Endothelial cell (in vitro differentiated cells): ENCODE measurements at places on chromosomes 4 and X.

- H3K27ac ChIP-seq = no peak overlapping the region
- peaks cover 1% of the 10 kb centered on the region for H3K27me3 ChIP-seq
- no peaks in the 10 kb centered on the region for H3K36me3 ChIP-seq
- no peak overlapping the region for H3K4me3 ChIP-seq
- H3K4me1 ChIP-seq = no peaks in the 10 kb centered on the region
Observed at GRCh38 chrX:3184176-3184930, 143.1 kb downstream of the ARSF start.

DNA sequence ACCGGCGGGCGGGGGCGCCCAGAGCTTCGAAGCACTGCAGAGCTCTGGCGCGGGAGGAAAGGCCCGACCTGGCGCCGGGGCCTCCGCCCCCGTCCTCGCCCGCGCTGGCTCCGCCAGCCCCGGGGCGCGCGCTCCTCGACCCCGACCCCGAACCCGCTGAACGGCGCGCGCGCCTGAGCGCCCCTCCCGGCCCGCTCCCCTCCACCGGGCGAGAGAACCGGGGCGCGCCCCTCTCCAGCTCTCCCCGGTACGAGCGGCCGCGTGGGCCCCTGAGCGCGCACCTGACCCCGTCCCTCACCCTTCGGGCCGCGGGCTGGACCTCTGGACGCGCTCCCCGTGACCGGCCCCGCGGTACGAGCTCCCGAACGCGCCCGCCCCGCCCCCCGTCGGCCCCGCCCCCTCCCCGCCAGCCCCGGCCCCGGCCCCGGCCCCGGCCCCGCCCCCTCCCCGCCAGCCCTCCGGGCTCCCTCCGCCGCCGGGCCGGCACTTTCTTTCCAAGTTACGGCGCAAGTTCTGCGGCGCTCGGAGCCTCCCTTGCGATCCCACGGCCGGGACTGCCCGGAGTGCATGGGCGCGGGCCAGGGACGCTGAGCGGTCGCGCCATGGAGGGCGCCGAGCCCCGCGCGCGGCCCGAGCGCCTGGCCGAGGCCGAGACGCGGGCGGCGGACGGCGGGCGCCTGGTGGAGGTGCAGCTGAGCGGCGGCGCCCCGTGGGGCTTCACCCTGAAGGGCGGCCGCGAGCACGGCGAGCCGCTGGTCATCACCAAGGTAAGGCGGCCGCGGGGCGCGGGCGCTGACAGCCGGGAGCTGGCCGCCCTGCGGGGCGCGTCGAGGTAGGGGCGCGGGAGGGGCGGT, at the start of gene SHROOM2:
Gene SHROOM2, plus strand, starts transcription at position 486 of the 854 bp plus-strand sequence. Its CDS starts 117 bp downstream, at position 603.
- peak within 1 kb of the TSS; percentile 96 for H3K4me3 ChIP-seq
- peak; percentile 33 for DNase-seq
- peaks cover 13% of the 10 kb centered on the region for H3K4me1 ChIP-seq
- peaks cover 6% of the 10 kb centered on the region for H3K27me3 ChIP-seq
- H3K27ac ChIP-seq = peak within 1 kb of the TSS; percentile 67
- H3K36me3 ChIP-seq = no peaks in the 10 kb centered on the region

GRCh38 chrX:108029928-108030711, 14.7 kb upstream of the VSIG1 start:
- H3K4me3 ChIP-seq = no peak overlapping the region
- H3K4me1 ChIP-seq = peaks cover 2% of the 10 kb centered on the region
- H3K27me3 ChIP-seq = peaks cover 1% of the 10 kb centered on the region
- H3K36me3 ChIP-seq = no peaks in the 10 kb centered on the region
- no peak overlapping the region for H3K27ac ChIP-seq

DNA sequence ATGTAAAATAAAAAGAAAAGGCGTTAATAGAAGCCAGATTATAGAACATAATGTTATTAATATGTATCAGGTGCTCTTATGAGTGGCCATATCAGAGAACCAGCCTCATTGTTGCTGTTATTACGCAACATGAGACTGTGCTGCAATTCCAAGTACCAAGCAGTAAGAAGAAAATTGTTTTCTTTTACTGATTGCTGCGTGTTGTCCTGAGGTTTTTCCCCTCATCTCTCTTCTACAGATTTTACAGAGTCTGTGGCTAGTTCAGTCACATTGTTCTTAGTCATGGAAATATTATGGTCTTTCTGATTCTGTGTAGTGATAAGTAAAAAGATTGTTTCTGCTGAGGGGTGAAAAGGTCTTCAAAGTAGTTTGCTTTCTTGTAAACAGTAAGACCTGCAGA, 55.9 kb downstream of the NPNT start:
- H3K27ac ChIP-seq = no peak overlapping the region
- no peaks in the 10 kb centered on the region for H3K27me3 ChIP-seq
- no peak for DNase-seq
- no peaks in the 10 kb centered on the region for H3K4me1 ChIP-seq
- H3K36me3 ChIP-seq = peaks cover 5% of the 10 kb centered on the region

- no peaks in the 10 kb centered on the region for H3K36me3 ChIP-seq
- no peak overlapping the region for H3K4me3 ChIP-seq
- H3K4me1 ChIP-seq = no peaks in the 10 kb centered on the region
- DNase-seq = no peak
- no peak overlapping the region for H3K27ac ChIP-seq
Observed at GRCh38 chr4:36343501-36344175, 62.2 kb downstream of the DTHD1 start.

DNA sequence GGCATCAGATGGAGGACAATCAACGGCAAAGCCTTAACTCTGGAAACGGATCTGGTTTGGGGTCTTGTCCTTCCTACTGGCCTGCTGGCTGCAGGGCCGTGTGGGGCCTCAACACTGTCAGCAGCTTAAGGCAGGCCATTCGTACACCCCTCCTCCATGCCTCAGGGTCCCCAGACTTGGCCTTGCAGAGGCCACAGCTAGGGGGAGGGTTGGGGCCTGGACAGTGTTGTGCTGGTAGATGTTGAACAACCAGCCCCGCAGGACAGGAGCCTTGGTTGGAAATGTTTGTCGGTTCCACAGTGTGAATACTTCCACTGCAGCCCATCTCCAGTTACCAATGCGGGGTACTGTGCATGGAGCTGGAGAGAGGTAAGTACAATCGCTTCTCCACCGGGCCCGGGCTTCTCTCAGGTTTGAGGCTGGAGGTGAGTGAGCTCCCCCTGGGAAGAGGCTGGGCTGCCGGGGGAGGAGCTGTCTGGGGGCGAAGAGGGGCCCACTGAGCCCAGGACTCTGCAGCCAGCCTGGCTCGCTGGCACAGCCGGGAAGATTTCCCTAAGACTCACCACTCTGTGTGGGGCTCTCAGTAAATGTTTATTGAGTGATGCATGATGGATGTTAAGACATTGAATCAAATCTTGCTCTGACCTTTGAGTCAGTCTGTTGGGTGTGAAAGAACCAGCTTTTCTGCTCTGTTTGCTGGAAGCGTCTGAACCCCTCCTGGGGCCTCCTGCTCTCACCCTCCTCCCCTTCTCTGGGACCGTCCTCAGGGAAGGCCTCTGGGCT, 19.7 kb upstream of the GPR78 start:
- H3K4me1 ChIP-seq = peaks cover 13% of the 10 kb centered on the region
- no peak overlapping the region for H3K4me3 ChIP-seq
- no peaks in the 10 kb centered on the region for H3K36me3 ChIP-seq

DNA sequence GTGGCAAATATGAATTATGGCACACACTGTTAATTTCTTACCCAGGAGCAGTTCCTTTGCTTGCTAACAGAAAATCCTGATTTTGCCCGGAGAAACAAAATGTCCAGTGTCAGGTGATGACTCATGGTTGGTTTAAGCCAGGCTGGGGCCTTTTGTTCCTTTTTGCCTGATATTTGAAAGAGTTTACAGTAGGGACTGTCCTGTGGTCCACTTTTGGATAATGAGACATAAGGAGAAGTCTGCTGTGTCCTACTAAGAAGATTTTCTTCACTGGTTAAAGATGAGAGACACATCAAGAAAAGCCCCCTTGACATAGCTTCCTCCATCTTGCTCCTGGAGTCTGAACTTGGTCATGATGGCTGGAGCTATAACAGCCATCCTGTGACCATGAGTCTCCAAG, 12.1 kb upstream of the DRD5 start:
- H3K4me1 ChIP-seq = no peaks in the 10 kb centered on the region
- no peak for DNase-seq
- H3K27me3 ChIP-seq = peaks cover 10% of the 10 kb centered on the region
- H3K27ac ChIP-seq = no peak overlapping the region

- no peaks in the 10 kb centered on the region for H3K27me3 ChIP-seq
- no peak overlapping the region for H3K27ac ChIP-seq
- no peaks in the 10 kb centered on the region for H3K4me1 ChIP-seq
- no peak overlapping the region for H3K4me3 ChIP-seq
- H3K36me3 ChIP-seq = no peaks in the 10 kb centered on the region
Observed at GRCh38 chr4:36088542-36088941, 155.8 kb downstream of the ARAP2 start.

GRCh38 chr4:98659741-98660462, 1.5 kb upstream of the TSPAN5 start:
- H3K36me3 ChIP-seq = no peaks in the 10 kb centered on the region
- no peak overlapping the region for H3K27ac ChIP-seq
- peaks cover 13% of the 10 kb centered on the region for H3K27me3 ChIP-seq
- peak overlapping the region; percentile 97 for H3K4me3 ChIP-seq

- H3K4me1 ChIP-seq = no peaks in the 10 kb centered on the region
- no peak for DNase-seq
- H3K27ac ChIP-seq = no peak overlapping the region
- no peaks in the 10 kb centered on the region for H3K36me3 ChIP-seq
Observed at GRCh38 chr4:172104539-172104938, 291.3 kb downstream of the GALNTL6 start.

- DNase-seq = no peak
- no peaks in the 10 kb centered on the region for H3K36me3 ChIP-seq
- H3K4me1 ChIP-seq = no peaks in the 10 kb centered on the region
- H3K27ac ChIP-seq = no peak overlapping the region
- H3K4me3 ChIP-seq = no peak overlapping the region
Observed at GRCh38 chr4:8282134-8282641, 12.6 kb downstream of the HTRA3 start.

DNA sequence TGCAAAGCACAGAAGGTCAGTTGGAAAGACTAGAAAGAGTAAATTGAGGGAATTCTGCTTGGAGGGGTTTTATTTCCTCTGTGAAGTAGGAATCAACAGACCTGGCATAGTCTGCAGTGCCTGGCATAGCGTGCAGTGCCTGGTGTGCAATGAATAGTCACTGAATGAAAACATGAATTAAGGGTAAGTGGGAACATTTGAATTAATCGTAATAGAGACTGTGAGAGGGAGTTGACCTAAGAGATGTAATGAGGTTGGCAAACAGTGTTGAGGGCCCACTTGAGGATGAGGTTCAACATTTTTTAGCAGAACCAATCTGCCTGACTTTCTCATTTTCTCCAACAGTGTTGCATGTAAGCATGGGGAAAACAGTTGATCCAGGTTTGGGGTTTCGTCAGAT, 377.2 kb upstream of the FTHL17 start:
- no peak overlapping the region for H3K4me3 ChIP-seq
- DNase-seq = no peak
- H3K27me3 ChIP-seq = no peaks in the 10 kb centered on the region

DNA sequence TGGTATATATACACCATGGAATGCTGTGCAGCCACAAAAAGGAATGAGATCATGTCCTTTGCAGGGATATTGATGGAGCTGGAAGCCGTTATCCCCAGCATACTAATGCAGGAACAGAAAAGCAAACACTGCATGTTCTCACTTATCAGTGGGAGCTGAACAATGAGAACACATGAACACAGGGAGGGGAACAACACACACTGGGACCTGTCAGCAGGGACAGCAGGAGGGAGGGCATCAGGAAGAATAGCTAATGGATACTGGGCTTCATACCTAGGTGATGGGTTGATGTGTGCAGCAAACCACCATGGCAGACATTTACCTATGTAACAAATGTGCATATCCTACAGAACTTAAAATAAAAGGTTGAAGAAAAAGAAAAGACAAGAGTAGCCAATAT, 81.1 kb upstream of the ADAD1 start:
- H3K4me1 ChIP-seq = no peaks in the 10 kb centered on the region
- peaks cover 24% of the 10 kb centered on the region for H3K36me3 ChIP-seq
- H3K27ac ChIP-seq = no peak overlapping the region
- no peak for DNase-seq
- H3K27me3 ChIP-seq = no peaks in the 10 kb centered on the region

DNA sequence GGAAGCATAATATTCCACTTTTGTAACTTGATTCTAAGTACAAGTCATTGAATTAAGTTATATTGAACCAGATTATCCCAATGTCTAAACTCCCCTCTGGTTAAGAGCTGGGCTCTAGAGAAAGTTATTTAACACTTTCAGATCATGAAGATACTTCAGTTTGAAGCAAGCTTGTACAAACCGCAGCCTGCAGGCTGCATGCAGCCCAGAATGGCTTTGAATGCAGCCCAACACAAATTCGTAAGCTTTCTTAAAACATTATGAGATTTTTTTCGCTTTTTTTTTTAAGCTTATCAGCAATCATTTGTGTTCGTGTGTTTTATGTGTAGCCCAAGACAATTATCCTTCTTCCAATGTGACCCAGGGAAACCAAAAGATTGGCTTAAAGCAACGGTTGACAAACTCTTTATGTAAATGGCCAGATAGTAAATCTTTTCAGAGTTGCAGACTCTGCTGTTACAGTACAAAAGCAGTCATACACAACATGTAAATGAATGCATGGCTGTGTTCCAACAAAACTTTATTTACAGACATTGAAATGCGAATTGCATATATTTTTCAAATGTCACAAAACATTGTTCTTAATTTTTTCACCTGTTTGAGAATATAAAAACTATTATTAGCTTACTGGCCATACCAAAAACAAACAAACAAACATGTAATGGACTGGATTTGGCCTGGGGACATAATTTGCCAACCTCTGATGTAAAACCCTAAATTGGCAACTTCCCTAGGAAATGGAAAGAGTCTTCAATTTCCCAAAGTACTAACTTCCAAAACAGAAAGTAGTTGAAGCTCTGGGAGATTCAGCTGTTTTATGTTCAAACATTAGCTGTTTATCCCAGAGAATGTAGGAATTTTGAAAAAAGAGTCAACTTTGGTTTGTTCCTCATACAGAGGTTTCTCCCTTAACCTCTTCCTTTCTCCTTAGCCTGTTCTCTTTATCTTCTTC, 201.1 kb upstream of the MBNL3 start:
- no peak overlapping the region for H3K27ac ChIP-seq
- H3K27me3 ChIP-seq = peaks cover 2% of the 10 kb centered on the region
- H3K4me3 ChIP-seq = no peak overlapping the region

- peak overlapping the region; percentile 86 for H3K27ac ChIP-seq
- H3K4me1 ChIP-seq = peaks cover 39% of the 10 kb centered on the region
Observed at GRCh38 chr4:56906489-56907393, 959 bp upstream of the REST start.

GRCh38 chr4:5709207-5709575, 832 bp upstream of the EVC2 start:
- H3K27ac ChIP-seq = no peak overlapping the region
- H3K36me3 ChIP-seq = peaks cover 18% of the 10 kb centered on the region
- peaks cover 19% of the 10 kb centered on the region for H3K27me3 ChIP-seq
- H3K4me1 ChIP-seq = peaks cover 28% of the 10 kb centered on the region
